GM19239 (cell line): ENCODE measurements at places on chromosomes 7 and 10.

- DNase-seq = no peak
These were observed 20.6 kb upstream of the SDK1 start for GRCh38 chr7:3280445-3280844.

GRCh38 chr7:100156331-100157068 lies 2.0 kb downstream of the TRAPPC14 start:
- no peak for DNase-seq

DNA sequence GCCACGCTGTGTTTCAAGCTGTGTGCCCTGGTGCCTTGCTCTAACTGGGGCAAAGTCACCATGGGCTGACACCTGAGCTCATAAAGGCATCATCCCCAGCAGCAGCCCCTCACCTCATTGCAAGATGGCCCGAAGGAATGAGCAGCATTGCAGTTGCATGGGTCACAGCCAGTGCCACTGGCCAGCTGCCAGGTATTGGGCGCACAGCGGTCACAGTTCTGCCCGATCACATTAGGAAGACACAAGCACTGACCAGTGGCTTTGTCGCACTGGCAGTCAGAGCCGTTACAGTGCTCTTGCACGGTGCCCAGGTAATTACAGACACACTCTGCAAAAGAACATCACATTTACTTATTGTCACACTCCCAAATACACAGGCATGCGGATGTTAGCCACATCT lies 51.1 kb downstream of the LAMB1 start:
- no peak for DNase-seq

DNA sequence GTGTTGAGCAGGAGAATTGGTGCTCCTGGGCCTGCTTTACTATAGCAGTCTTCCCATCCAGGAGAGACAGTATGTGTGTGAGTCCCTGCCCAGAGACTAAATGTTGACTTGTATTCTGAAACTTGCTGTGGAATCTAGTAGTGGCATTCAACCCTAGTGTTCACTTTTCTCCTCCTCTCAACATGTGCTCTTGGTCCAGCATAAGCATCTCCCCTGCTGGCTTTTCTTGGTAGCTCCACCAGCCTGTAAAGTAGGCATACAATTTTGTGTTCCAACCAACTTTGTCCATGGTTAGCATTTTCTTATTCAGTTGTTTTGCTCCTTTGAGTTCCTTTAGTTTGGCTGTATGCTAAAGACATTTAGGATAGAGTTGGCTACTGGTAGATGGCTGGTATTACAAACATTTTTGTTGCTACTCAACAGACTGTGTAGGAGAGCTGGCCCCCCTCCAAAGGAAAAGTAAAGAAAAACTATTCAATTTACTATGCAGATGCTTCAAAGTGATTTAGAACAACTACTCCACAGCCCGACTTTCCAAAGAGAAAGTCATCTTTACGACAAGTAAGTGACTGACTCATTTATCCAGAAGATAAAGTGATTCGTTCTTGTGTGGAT lies 46.0 kb downstream of the ASB4 start:
- DNase-seq = no peak

- DNase-seq = no peak
These were observed 12.4 kb downstream of the NMT2 start for GRCh38 chr10:15155978-15156656.

- DNase-seq = no peak
These were observed 72.8 kb downstream of the SHOC2 start for GRCh38 chr10:110992006-110992800.

GRCh38 chr7:27146491-27147198 lies 929 bp downstream of the HOXA6 start:
- no peak for DNase-seq

DNA sequence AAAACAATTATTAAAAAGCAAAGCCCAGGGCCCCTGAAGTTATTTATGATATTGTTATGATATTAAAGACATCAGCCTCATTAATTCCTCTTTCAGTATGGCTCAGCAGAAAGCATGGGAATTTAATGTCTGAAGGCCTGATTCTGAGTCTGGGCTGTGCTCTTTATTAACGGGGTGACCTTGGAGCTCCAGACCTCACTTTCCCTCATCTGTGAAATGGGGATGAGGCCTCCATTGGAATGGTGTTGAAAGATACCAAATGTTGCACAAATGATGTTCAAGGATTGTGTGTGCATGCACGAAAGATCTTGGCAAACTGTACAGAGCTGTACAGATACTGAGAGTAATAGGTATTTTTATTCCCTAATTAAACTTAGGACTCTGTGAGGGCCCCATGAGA lies 92.3 kb upstream of the PCBD1 start:
- DNase-seq = no peak

GRCh38 chr10:122725768-122726167 lies 26.1 kb upstream of the C10orf120 start:
- no peak for DNase-seq

GRCh38 chr7:47651355-47652317 lies 69.7 kb upstream of the TNS3 start:
- no peak for DNase-seq

DNA sequence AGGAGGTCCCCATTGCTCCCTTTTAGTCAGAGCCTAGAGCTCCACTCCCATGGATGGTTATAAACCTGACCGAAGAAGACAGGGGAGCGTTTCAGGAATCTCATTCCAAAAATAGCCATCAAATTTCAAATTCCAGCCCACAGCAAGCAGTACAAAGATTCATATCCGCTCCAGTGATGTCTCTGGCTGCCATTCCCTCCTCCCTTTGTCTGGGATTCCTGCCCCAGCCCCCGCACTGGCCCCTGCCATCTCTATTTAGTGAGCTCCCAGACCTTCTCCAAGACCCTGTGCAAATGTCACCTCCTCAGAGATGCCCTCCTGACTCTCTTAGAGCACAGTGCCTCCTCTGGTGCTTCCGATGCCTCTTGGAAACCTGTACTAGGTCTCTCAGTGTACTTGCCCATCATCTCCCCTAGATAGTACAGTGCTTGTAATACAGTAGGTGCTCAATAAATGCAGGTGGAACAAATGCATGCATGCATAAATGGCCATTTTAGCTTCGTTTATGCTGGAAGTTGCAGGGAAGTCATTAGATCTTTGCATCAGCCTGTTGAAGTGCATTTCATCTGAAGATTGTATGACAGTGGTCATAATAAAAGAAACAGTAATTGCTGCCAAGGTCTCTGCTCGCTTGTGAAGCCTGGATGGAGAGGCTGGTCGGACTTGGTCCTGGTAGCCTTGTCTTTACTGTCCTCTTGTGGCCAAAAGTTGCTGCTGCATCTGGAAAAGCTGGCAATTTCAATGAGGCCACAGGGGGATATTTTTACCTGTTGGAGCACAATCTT lies 32.0 kb upstream of the HABP2 start:
- peak; percentile 49 for DNase-seq

- DNase-seq = no peak
These were observed 14.4 kb downstream of the TAS2R41 start for GRCh38 chr7:143492043-143492471.

- no peak for DNase-seq
These were observed 10.6 kb downstream of the OR2F1 start for GRCh38 chr7:143965280-143965679.

GRCh38 chr7:107505997-107506673 lies 36.3 kb downstream of the GPR22 start:
- no peak for DNase-seq

DNA sequence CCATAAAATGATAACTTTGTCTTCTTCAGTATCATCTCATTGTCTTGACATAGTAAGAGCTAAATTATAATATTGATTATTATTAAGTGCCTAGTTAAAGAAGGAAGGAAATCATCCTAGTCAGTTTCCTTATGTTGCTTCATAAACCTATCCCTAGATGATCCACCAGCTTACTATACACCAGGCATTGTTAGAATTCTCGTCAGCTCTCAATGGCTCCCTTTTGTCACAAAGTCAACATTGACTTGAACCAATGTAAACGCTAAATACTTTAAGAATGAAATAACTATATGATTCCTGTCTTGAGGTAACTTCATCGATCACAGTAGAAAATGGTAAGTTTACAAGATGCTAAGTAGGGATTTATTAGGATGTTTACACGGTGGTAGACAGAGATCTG lies 1162.9 kb downstream of the CNTNAP2 start:
- no peak for DNase-seq

- DNase-seq = no peak
These were observed 13.7 kb upstream of the FAM241B start for GRCh38 chr10:69616358-69616757.

DNA sequence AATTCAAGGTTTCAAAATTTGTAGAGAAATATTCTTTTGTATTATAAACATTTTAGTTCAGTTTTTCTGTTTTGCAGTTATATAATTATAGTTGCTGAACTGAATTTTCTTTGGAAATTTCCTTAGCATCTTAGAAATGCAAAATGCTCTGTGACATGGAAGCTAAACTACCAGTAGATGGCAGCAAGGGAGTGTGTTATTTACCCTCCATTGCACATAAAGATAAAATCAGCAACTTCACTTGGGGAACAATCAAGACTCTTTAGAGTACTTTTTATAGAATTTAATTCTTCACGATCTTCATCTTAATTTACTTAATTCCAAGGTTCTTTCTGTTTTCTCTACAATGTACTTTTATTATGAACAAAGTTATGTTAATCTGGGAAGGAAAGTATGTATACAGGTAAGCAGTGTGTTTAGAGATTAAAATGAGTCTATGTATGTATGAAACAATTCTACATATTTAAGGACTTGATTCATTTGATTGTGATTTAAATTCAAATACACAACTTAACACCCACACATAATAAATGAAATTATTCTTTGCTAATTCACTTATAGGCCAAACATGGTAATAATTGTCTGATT lies 404.2 kb downstream of the THSD7A start:
- peak; percentile 5 for DNase-seq

DNA sequence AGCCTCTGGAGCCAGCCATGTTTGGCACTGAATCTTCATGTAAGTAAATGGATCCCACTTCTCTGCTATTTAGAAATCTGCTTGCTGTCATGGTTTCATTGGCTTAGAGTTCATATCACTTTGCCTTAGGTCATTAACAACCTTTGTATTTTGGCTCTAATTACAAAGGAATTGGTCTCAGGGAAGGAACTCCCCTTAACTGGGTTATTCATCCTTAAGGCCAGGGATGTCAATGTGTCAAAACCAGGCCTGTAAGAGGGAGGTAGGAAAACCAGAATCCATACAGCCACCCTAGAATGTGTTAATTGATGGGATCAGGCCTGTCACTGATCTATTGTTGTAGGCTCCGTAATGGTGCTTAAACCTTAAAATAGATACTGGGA lies 67.3 kb downstream of the ST7 start:
- no peak for DNase-seq

DNA sequence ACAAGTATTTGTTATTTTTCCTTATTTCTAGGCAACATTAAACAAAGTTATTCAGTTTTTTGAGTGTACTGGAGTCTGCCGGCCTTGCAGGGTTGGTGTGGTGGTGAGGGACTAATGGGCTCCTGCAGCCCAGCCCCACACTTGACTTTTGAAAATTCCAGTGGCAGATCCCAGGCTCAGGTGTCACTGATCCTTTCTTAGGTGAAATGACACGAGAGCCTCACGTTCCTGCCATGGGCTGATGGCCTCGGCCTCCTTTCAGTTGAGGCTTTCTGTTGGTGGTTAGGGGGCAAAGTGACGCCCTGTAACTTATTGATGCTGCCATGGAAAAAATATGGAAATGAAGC lies 117.9 kb downstream of the NKX6-2 start:
- no peak for DNase-seq

- no peak for DNase-seq
These were observed 28.6 kb downstream of the KAT6B start for GRCh38 chr10:74855027-74855426.

DNA sequence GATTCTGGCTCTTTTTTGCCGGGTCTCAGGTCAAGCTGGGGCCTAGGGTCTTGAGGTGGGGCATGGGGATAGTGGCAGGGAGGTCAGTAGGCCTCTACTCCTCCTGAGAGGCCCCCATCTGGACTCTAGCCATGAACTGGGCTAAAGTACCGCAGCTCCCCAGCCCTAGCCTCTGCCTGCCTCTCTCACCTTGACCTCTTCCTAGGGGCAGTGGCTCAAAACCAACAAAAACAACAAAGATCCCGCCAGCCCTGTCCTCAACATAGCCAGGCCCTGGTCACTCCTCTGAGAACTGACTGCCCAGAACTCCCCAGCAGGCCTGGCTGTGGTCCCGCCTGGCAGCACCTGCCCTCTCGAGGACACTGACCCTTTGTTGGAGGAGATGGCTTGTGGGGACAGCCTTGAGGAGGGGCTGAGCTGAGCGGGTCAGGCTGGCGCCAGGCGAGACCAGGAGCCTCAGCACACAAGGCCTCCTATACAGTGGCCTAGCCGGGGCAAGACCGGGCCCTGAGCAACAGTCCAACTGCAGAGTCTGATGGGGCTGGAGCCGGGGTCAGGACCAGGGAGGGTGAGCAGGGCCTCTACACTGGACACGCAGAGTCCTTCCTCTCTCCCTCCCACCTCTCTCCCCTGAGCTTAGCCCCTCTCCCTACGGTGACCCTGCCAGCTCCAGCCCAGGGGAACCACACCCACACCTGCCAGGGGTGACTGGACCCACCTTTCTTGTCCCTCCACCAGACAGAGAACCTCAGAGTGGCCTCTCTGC lies 11.6 kb upstream of the PPIF start:
- DNase-seq = no peak
